ENCODE measurements at places on chromosomes 11 and 22. TPM values are rescaled to one million over a fixed set of nuclear protein-coding genes. Genes with fewer than 3 reads are reported as not detected.

DNA sequence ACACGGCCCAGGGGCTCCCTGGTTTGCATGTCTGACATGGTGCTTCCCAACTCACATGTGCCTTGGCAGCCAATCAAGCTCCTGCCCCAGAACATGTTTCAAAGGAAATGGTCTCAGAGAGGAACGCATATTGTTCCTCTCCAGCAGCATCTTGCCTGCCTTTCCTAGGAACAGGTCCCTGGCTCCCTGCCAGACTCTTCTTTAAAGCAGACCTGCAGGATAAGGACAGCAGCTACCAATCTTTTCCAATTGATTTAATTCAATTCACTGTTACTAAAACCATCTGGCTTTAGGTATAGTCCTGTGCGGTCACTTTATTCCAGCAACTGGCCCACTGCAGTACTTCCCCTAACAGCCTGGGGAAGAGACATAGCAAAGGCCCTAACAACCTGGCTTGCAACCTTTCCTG lies 79.9 kb downstream of the AMBRA1 start:
- H3K27ac ChIP-seq, result no peak overlapping the region
- no peak overlapping the region for H3K4me3 ChIP-seq
- DNase-seq, result peak; percentile 32
- peaks cover 8% of the 10 kb centered on the region for H3K4me1 ChIP-seq
- no peaks in the 10 kb centered on the region for H3K36me3 ChIP-seq
- H3K27me3 ChIP-seq, result no peaks in the 10 kb centered on the region

- peaks cover 13% of the 10 kb centered on the region for H3K36me3 ChIP-seq
- H3K4me3 ChIP-seq, result no peak overlapping the region
- no peak overlapping the region for H3K27ac ChIP-seq
- H3K27me3 ChIP-seq, result no peaks in the 10 kb centered on the region
- no peak for DNase-seq
Measured at GRCh38 chr11:70423523-70424505, 25.5 kb downstream of the CTTN start.

GRCh38 chr11:123357353-123357989 lies 72.6 kb upstream of the GRAMD1B start:
- DNase-seq, result no peak
- H3K36me3 ChIP-seq, result no peaks in the 10 kb centered on the region
- no peaks in the 10 kb centered on the region for H3K4me1 ChIP-seq
- H3K27me3 ChIP-seq, result peaks cover 20% of the 10 kb centered on the region
- H3K4me3 ChIP-seq, result peak overlapping the region; percentile 62

- no peaks in the 10 kb centered on the region for H3K27me3 ChIP-seq
- peaks cover 44% of the 10 kb centered on the region for H3K4me1 ChIP-seq
- peaks cover 48% of the 10 kb centered on the region for H3K36me3 ChIP-seq
- peak overlapping the region; percentile 89 for H3K27ac ChIP-seq
- no peak for DNase-seq
Measured at GRCh38 chr11:1560002-1560648, 11.9 kb downstream of the DUSP8 start.

DNA sequence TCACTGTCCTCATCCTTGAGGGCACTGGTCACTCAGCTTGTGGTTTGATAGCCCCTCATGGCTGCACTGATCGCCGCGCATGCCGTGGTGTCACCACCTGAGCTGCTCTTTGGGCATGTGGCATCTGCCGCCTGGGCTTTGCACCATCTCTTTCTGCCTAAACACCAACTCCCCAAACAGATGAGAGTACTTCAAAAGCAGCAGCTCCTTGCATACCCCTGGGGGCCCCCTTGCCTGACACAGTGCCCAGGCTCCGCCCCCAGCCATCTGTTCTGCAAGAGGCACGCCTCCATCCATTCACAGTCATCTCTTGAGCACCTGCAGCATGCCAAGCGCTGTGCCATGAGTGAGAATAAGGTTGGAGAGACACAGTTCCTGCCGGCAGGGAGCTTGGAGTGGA lies 104.5 kb upstream of the B3GAT1 start:
- H3K4me3 ChIP-seq, result no peak overlapping the region
- no peak for DNase-seq
- H3K27ac ChIP-seq, result no peak overlapping the region
- no peaks in the 10 kb centered on the region for H3K36me3 ChIP-seq

MUC2 gene
- total RNA-seq, result 0.02 TPM

- H3K27me3 ChIP-seq, result no peaks in the 10 kb centered on the region
- no peaks in the 10 kb centered on the region for H3K36me3 ChIP-seq
- H3K4me3 ChIP-seq, result no peak overlapping the region
- DNase-seq, result no peak
Measured at GRCh38 chr11:589798-590197, 13.5 kb downstream of the PHRF1 start.

- H3K4me1 ChIP-seq, result no peaks in the 10 kb centered on the region
- no peak for DNase-seq
- no peaks in the 10 kb centered on the region for H3K36me3 ChIP-seq
- no peaks in the 10 kb centered on the region for H3K27me3 ChIP-seq
- H3K27ac ChIP-seq, result no peak overlapping the region
Measured at GRCh38 chr11:83087035-83087434, 15.3 kb upstream of the RAB30 start.

- peak overlapping the region; percentile 67 for H3K4me3 ChIP-seq
- no peak for DNase-seq
- peak overlapping the region; percentile 85 for H3K27ac ChIP-seq
- H3K4me1 ChIP-seq, result peaks cover 25% of the 10 kb centered on the region
- no peaks in the 10 kb centered on the region for H3K36me3 ChIP-seq
Measured at GRCh38 chr22:35850831-35851230, 133.2 kb downstream of the APOL5 start.

GRCh38 chr22:38872172-38872830 lies at the start of gene CBX6:
CBX6 (minus strand) TSS chr22:38872216; CDS start chr22:38872190, 26 bp downstream.
- H3K4me1 ChIP-seq, result peaks cover 20% of the 10 kb centered on the region
- H3K27me3 ChIP-seq, result no peaks in the 10 kb centered on the region
- H3K4me3 ChIP-seq, result peak within 1 kb of the TSS; percentile 97

DNA sequence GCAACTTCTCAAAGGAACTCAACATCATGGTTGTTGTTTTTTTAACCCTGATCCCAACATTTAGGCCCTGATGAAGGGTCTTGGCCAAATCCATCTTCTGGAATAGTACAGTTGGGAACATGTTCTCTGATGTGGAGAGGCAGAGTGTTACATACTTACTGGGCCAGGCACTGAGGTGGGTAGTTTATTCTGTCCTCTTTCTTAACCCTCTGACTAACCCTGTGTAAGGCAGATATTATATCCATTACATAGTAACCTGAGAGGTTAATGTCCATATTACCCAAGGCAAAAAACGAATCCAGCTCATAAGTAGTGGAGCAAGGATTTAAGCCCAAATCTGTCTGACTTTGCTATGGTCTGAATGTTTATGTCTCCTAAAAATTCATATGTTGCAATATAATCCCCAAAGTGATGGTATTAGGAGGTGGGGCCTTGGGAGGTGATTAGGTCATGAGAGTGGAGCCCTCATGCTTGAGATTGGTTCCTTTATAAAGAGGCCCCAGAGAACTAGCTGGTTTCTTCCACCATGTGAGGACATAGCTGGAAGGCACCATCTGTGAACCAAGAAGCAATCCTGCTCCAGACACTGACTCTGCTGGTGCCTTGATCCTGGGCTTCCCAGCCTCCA lies 16.3 kb downstream of the PPFIBP2 start:
- H3K27me3 ChIP-seq, result no peaks in the 10 kb centered on the region
- H3K36me3 ChIP-seq, result no peaks in the 10 kb centered on the region
- DNase-seq, result no peak
- H3K27ac ChIP-seq, result no peak overlapping the region

P4HA3 gene
- total RNA-seq, result 0.22 TPM

CARD18 gene
- not detected for total RNA-seq

MMP27 gene
- total RNA-seq, result not detected

GRCh38 chr22:25045159-25045558 lies 92.6 kb downstream of the KIAA1671 start:
- no peaks in the 10 kb centered on the region for H3K36me3 ChIP-seq
- no peaks in the 10 kb centered on the region for H3K4me1 ChIP-seq
- no peaks in the 10 kb centered on the region for H3K27me3 ChIP-seq
- H3K4me3 ChIP-seq, result no peak overlapping the region
- DNase-seq, result no peak

GRCh38 chr11:32630844-32631243 lies 47.2 kb downstream of the EIF3M start:
- DNase-seq, result no peak
- no peak overlapping the region for H3K4me3 ChIP-seq
- H3K4me1 ChIP-seq, result no peaks in the 10 kb centered on the region
- no peaks in the 10 kb centered on the region for H3K36me3 ChIP-seq
- H3K27me3 ChIP-seq, result no peaks in the 10 kb centered on the region

CENPM gene
- total RNA-seq, result not detected

MS4A6A gene
- total RNA-seq, result 22.6 TPM

DNA sequence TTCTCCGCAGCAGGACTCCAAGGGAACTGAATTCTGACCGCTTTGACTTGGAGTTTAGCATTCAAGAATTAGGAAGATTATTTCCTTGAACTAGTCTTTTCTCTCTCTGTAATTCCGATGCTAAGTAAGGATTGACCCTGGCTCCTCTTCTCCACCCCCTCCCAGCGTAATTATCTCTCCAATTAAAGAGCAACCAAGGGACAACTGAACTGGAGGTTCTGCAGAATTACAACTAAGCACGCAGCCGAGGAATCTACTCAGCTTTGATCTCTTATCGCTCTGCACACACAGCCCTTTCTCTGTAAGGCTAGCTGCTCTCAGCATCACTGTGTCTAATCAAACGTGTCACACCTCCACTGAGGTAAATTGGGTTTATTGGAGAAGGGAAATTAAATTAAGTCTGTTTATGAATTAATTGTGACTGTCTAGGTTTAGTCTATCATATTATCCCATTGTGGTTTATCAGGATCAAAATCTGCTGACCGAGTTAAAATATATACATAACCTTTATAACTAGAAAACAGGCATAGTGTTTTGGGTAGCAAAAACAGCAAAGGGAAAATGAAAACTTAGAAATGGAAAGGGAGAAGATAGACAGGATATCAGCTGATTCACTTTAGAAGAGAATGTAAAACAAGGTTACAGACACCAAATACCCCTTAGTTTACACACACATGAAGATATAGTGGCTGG lies 241.3 kb upstream of the LARGE1 start:
- no peaks in the 10 kb centered on the region for H3K27me3 ChIP-seq
- no peak overlapping the region for H3K27ac ChIP-seq
- H3K4me1 ChIP-seq, result no peaks in the 10 kb centered on the region

GRCh38 chr22:23498811-23499798 lies 81.0 kb downstream of the IGLL1 start:
- no peak for DNase-seq
- peaks cover 7% of the 10 kb centered on the region for H3K27me3 ChIP-seq
- H3K27ac ChIP-seq, result no peak overlapping the region
- H3K4me1 ChIP-seq, result no peaks in the 10 kb centered on the region
- no peak overlapping the region for H3K4me3 ChIP-seq

GRCh38 chr22:40031766-40032470 lies 37.2 kb downstream of the FAM83F start:
- no peaks in the 10 kb centered on the region for H3K36me3 ChIP-seq
- no peak overlapping the region for H3K27ac ChIP-seq
- H3K27me3 ChIP-seq, result no peaks in the 10 kb centered on the region
- no peak overlapping the region for H3K4me3 ChIP-seq
- no peaks in the 10 kb centered on the region for H3K4me1 ChIP-seq
- peak; percentile 70 for DNase-seq

DNA sequence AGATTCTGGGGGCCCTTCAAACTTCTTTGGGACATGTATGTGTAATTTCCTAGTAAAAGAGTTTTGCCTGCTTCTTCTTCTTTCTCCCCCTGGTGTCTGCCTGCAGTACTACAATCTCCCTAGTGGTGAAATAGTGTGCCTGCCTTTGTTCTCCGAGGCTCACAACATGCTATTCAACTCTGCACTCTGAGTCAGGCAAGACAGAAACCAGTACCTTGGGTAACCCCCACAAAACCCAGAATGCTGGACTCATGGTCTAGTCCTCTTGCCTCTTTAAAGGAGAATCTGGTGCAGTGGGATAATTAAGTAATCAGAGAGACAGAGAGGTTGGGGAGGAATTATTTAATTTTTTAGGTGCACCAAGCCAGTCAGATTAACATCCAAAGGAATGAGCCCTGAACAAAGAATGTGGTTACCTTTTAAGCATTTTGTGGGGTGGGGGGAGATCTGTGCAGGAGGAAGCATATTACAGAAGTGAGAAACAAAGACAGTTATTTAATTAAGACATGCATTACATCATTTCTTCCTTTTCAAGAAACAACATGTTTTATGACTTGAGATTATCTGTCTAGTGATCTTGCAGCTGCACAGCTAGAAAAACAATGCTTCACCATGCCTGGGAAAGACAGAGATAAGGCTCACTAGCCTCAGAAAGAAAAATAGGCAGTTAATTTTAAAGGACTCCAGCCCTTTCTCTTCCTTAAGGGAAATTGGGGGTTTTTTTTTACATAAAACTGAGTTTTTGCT lies 11.0 kb upstream of the MS4A6A start:
- no peak overlapping the region for H3K27ac ChIP-seq
- no peak for DNase-seq
- no peaks in the 10 kb centered on the region for H3K27me3 ChIP-seq
- no peak overlapping the region for H3K4me3 ChIP-seq
- H3K36me3 ChIP-seq, result no peaks in the 10 kb centered on the region

DNA sequence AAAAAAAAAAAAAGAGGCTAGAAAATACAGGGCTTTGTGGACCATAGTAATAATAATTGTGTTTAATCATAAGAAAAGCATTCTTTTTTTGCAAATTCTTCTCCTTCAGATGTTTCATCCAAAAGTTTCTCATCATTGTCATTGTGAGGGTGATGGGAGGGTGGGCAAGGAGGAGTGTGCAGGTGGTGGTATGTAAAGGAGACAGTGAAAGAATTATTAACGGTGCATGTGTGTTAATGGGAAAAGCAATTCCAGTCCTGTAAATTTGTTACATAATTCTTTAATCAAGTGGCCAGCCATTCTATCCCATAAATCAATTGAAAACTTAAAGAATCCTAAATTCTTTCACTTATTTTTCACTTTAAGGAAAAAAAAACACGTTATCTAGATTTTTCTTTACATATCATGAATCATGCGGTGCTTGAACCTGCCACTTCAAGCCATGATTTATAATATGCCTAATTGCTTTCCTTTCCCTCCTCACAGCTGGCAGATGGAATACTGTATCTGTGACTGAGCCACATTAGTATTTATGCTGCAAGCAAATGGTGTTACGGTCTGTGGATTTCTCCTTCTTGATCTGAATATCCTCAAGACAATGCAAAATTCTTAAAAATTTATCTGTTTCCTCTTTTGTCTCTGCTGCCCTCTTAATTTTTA lies 318.5 kb downstream of the JRKL start:
- no peak overlapping the region for H3K27ac ChIP-seq
- H3K36me3 ChIP-seq, result no peaks in the 10 kb centered on the region
- DNase-seq, result no peak
- H3K4me3 ChIP-seq, result no peak overlapping the region
- H3K4me1 ChIP-seq, result no peaks in the 10 kb centered on the region

MMP3 gene
- total RNA-seq, result 0.81 TPM

DNA sequence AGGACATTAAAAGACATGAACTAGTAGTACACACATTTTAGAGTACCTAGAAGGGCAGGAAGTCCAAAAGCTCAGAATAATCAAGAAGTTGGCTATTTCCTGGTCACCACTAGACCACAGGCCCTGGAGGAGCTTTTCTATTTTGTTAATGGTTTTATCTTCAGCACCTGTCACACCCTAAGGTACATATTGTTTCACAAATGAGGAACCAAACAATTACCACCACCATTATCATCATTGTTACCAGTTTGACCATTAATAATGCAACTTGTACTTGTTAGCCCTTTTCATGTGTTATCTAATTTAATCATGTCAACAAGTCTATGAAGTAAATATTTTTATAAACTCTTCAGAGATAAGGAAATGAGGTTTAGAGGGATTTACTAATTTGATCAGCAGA lies 4.9 kb downstream of the MRPL48 start:
- H3K4me1 ChIP-seq, result peaks cover 15% of the 10 kb centered on the region
- no peak overlapping the region for H3K27ac ChIP-seq
- H3K4me3 ChIP-seq, result no peak overlapping the region
- no peaks in the 10 kb centered on the region for H3K27me3 ChIP-seq
- H3K36me3 ChIP-seq, result peaks cover 9% of the 10 kb centered on the region

CARNS1 gene
- 11.6 TPM for total RNA-seq

Measured in psoas muscle (tissue), 8 donors.